Esophagus squamous epithelium (tissue), 5 donors: ENCODE measurements at places on chromosomes 12 and 14. TPM values are rescaled to one million over a fixed set of nuclear protein-coding genes. Genes with fewer than 3 reads are reported as not detected.
A peak's percentile ranks its signal among the peaks of the same experiment; 100 is the strongest.

FGD6 gene
- total RNA-seq: 14.4 TPM

- H3K4me1 ChIP-seq: peaks cover 97% of the 10 kb centered on the region
- no peak for DNase-seq
- no peaks in the 10 kb centered on the region for H3K27me3 ChIP-seq
Measured at GRCh38 chr14:93037351-93037750, 78.4 kb downstream of the ITPK1 start.

- no peak overlapping the region for H3K4me3 ChIP-seq
- no peaks in the 10 kb centered on the region for H3K27me3 ChIP-seq
- no peaks in the 10 kb centered on the region for H3K36me3 ChIP-seq
- no peak overlapping the region for H3K27ac ChIP-seq
- H3K4me1 ChIP-seq: no peaks in the 10 kb centered on the region
Measured at GRCh38 chr14:57122129-57122528, 146.6 kb downstream of the EXOC5 start.

DNA sequence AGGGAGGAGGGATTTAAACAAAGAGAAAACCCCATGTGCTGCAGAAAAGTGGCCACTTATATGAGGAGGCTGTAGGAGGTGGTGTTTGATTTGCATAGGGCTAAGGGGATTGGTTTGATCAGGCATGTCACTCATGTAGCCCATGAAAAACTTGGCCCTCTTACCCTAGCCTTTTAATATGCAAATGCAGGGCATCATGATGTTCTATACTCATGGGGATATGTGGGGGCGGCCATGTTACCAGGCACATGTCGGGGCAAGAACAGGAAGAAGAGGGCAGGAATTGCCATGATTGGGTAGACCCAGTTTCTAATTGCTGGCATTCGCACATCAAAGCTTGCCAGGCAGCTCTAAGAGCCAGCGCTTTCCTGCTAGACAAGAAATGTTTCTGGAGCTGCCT is 28.8 kb downstream of the KLRK1 start:
- no peaks in the 10 kb centered on the region for H3K36me3 ChIP-seq
- peak overlapping the region; percentile 72 for H3K27ac ChIP-seq
- H3K4me1 ChIP-seq: peaks cover 9% of the 10 kb centered on the region
- H3K4me3 ChIP-seq: no peak overlapping the region
- H3K27me3 ChIP-seq: no peaks in the 10 kb centered on the region

GRCh38 chr14:30389134-30389876 is 169.7 kb upstream of the G2E3 start:
- no peak for DNase-seq
- H3K36me3 ChIP-seq: no peaks in the 10 kb centered on the region
- no peaks in the 10 kb centered on the region for H3K27me3 ChIP-seq
- peaks cover 8% of the 10 kb centered on the region for H3K4me1 ChIP-seq
- no peak overlapping the region for H3K27ac ChIP-seq

- no peak for DNase-seq
- no peaks in the 10 kb centered on the region for H3K27me3 ChIP-seq
- H3K4me1 ChIP-seq: no peaks in the 10 kb centered on the region
Measured at GRCh38 chr12:8907513-8907912, 6.8 kb upstream of the PHC1 start.

DNA sequence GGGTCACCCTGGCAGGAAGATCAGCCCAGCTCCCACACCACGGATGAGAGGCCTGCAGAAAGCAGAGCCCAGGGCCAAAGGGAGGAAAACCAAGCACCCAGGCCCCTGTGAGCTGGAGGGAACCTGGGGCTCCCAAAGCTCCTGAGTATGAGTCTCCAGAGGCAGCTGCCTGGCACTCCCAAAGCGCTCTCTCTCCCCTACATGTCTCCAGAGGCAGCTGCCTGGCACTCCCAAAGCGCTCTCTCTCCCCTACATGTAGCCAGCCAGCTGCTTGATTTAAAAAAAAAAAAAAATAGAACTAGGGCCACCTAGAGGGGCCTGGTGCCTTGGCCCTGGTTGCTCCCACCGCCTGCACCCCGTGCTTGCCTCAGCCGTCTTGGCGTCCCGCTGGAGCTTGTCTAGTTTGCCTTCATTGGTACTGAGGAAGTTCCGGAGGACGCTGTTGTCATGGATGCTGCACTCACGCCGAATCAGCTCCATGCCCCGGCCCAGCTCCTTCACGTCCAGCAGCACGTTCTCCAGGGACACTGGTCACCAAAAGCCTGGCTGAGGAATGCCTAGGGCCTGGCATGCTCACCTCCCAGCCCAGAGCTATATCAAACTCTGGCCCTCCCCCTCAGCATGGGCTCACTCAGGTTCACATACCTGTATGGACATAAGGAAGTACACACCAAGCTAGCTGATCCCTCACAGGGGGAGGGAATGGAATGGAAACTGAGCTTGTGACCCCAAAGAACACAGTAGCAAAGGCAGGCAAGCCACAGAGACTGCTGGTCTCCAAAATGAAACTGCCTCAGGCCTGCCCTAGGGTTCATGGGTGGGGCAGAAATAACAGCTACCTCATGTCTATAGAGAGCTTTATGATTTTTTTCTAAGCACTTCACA is 24.7 kb downstream of the PRPF40B start:
- H3K27ac ChIP-seq: peak overlapping the region; percentile 58
- no peaks in the 10 kb centered on the region for H3K36me3 ChIP-seq
- H3K4me3 ChIP-seq: no peak overlapping the region
- no peaks in the 10 kb centered on the region for H3K27me3 ChIP-seq
- peaks cover 21% of the 10 kb centered on the region for H3K4me1 ChIP-seq

PLEKHG7 gene
- total RNA-seq: not detected

DNA sequence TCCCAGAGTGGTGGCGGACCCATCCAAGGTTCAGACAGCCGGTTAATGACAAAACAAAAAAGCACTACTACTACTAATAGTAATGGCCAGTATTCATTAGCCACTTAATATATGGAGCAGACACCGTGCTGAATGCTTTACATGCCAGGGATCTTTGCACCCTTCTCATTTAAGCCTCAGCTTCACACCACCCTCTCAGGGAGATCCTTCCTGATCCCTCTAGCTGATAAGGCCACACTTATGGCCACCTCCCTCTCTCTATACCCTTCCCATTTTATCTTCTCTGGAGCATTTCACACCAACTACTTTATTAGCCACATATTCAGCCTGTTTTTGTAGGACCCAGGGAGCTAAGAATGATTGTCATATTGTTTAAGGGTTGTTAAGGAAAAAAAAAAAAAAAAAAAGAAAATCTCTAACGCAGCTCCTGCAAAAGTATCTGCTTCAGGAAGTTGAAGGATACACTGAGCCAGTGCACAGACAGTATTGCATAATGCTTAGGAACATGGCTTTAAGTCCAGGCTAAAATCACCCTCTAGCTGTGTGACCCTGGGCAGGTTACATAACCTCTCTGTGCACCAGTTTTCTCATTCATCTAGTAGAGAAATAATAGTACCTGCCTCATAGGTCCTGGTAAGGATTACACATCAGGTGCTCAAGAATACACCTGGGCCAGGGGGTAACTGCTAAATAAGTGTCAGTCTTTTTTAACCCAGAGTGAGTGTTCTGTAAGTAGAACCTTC is 29.4 kb downstream of the NUAK1 start:
- no peaks in the 10 kb centered on the region for H3K36me3 ChIP-seq
- H3K4me1 ChIP-seq: peaks cover 14% of the 10 kb centered on the region
- no peak overlapping the region for H3K4me3 ChIP-seq
- DNase-seq: no peak
- no peak overlapping the region for H3K27ac ChIP-seq

KRT7 gene
- 88.1 TPM for total RNA-seq

- no peak overlapping the region for H3K4me3 ChIP-seq
- no peak for DNase-seq
- H3K27ac ChIP-seq: no peak overlapping the region
- H3K4me1 ChIP-seq: peaks cover 11% of the 10 kb centered on the region
Measured at GRCh38 chr12:121874071-121874470, 14.5 kb upstream of the PSMD9 start.

DNA sequence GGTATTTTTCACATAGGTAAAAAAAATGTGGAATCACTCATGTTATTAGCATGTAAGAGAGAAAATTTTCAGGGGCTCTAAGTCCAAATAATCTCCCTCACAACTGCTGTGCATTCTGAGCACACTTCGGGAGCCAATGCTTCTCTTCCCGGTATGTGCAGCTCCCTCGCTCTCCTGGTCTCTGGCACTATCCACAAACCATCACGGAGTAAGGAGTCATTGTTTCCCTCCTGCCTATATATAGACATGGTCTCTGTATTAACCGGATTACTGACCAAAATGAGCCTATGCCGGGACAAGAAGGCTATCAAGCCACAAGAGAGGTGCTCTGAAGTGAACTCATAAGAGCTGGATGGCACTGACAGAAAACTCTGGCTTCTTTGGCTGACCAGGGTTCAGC is 13.4 kb downstream of the HECTD4 start:
- H3K4me1 ChIP-seq: no peaks in the 10 kb centered on the region
- no peaks in the 10 kb centered on the region for H3K27me3 ChIP-seq
- no peak for DNase-seq
- H3K27ac ChIP-seq: peak overlapping the region; percentile 42
- H3K36me3 ChIP-seq: no peaks in the 10 kb centered on the region

DNA sequence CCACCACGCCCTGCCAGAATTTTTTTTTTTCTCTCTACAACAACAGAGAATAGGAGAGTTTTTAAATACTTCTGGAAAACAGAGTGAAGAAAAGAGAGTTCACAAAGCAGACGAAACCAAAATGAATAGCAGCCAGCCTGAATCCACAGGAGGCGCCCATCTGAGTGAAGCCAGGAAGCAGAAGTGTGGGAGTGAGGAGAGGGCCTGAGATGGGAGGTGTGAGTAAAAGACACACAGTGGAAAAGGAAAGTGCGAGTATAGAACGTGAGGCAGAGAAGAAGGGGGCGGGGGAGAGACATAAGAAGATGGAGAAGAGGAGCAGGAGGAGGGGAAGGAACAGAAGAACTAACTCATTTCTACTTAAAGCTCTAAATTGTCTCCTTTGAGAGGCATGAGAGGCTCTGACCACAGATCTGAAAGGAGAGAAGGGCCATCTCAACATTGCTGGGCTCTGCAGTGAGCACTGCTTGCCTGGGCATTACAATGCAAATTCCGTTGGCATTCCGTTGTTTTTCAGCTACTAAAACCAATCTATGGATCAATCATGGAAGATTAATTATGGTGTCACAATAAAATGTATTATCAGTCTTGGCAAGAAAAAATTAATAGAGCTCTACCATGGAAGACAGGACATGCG is 140.1 kb upstream of the CPSF6 start:
- no peak overlapping the region for H3K27ac ChIP-seq
- H3K27me3 ChIP-seq: no peaks in the 10 kb centered on the region
- DNase-seq: no peak
- H3K4me3 ChIP-seq: no peak overlapping the region

- DNase-seq: no peak
- H3K27ac ChIP-seq: peak overlapping the region; percentile 81
- peaks cover 67% of the 10 kb centered on the region for H3K4me1 ChIP-seq
- H3K4me3 ChIP-seq: no peak overlapping the region
Measured at GRCh38 chr14:105064001-105064400, 1.2 kb downstream of the GPR132 start.

- no peak overlapping the region for H3K4me3 ChIP-seq
- no peaks in the 10 kb centered on the region for H3K4me1 ChIP-seq
- no peaks in the 10 kb centered on the region for H3K27me3 ChIP-seq
- H3K36me3 ChIP-seq: no peaks in the 10 kb centered on the region
- no peak for DNase-seq
- no peak overlapping the region for H3K27ac ChIP-seq
Measured at GRCh38 chr12:128918481-128919260, 65.4 kb downstream of the GLT1D1 start.

- peaks cover 44% of the 10 kb centered on the region for H3K4me1 ChIP-seq
- DNase-seq: no peak
- no peak overlapping the region for H3K27ac ChIP-seq
- no peaks in the 10 kb centered on the region for H3K27me3 ChIP-seq
- no peaks in the 10 kb centered on the region for H3K36me3 ChIP-seq
- no peak overlapping the region for H3K4me3 ChIP-seq
Measured at GRCh38 chr14:75292886-75293285, 14.3 kb downstream of the FOS start.

- H3K4me3 ChIP-seq: no peak overlapping the region
- H3K36me3 ChIP-seq: no peaks in the 10 kb centered on the region
- peaks cover 15% of the 10 kb centered on the region for H3K27me3 ChIP-seq
Measured at GRCh38 chr14:104388011-104388521, 191.5 kb upstream of the C14orf180 start.
